Naive thymus-derived CD4-positive, alpha-beta T cell (primary cell): ENCODE measurements at places on chromosomes 3 and 15.

DNA sequence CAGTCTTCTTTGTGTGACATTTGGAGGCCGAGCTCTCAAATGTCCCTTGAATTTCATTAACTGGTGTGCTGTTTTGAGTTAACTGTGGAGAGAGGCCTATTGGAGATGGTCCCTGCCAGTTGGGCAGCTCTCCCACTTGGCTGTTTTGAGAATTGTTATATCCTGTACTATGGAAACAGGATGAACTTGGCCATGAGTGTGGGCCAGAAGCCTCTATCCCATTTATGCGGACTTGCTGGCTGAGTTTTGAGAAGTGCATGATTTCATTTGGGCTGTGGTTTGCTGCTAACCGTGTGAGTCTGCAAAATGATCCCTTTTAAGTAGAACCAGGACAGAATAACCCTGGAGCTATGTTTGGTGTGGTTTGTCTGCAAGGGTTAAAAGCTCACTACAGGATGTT, 366.0 kb downstream of the PTPRG start:
- no peak for DNase-seq
- H3K4me1 ChIP-seq = no peaks in the 10 kb centered on the region
- H3K4me3 ChIP-seq = no peak overlapping the region
- H3K27me3 ChIP-seq = no peaks in the 10 kb centered on the region
- no peak overlapping the region for H3K27ac ChIP-seq

- no peaks in the 10 kb centered on the region for H3K27me3 ChIP-seq
- no peak for DNase-seq
- H3K27ac ChIP-seq = no peak overlapping the region
- no peak overlapping the region for H3K4me3 ChIP-seq
- no peaks in the 10 kb centered on the region for H3K36me3 ChIP-seq
- H3K4me1 ChIP-seq = peaks cover 28% of the 10 kb centered on the region
Measured at GRCh38 chr15:91422797-91423196, 322.7 kb downstream of the SV2B start.

- no peak overlapping the region for H3K4me3 ChIP-seq
- H3K36me3 ChIP-seq = no peaks in the 10 kb centered on the region
- H3K27ac ChIP-seq = no peak overlapping the region
- no peak for DNase-seq
- no peaks in the 10 kb centered on the region for H3K27me3 ChIP-seq
Measured at GRCh38 chr3:46884929-46885328, 7.4 kb downstream of the PTH1R start.

DNA sequence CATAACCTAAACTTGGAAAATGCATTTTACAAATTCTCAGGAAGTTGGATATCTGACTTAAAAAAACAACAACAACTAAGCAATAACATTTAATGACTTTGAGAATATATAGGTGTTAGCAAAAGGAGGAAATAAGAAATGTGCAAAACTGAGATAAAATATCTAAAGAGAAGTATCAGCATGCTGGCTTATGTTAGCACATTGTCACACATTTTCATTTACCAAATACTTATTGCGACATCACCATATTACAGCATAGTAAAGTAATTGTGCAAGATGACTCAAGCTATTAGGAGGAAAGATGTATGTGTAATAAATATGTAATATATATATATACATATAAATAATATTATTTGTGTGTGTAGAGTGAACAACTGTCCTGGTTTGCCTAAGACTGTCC, 9.2 kb downstream of the PTX3 start:
- H3K27ac ChIP-seq = no peak overlapping the region
- no peaks in the 10 kb centered on the region for H3K36me3 ChIP-seq
- H3K27me3 ChIP-seq = no peaks in the 10 kb centered on the region
- H3K4me3 ChIP-seq = no peak overlapping the region
- H3K4me1 ChIP-seq = no peaks in the 10 kb centered on the region

GRCh38 chr3:142802891-142803290, 79.1 kb downstream of the TRPC1 start:
- H3K4me1 ChIP-seq = no peaks in the 10 kb centered on the region
- H3K27me3 ChIP-seq = no peaks in the 10 kb centered on the region
- DNase-seq = no peak
- no peak overlapping the region for H3K27ac ChIP-seq

- H3K36me3 ChIP-seq = no peaks in the 10 kb centered on the region
- no peaks in the 10 kb centered on the region for H3K27me3 ChIP-seq
Measured at GRCh38 chr15:39299486-39300267, 281.2 kb upstream of the THBS1 start.

DNA sequence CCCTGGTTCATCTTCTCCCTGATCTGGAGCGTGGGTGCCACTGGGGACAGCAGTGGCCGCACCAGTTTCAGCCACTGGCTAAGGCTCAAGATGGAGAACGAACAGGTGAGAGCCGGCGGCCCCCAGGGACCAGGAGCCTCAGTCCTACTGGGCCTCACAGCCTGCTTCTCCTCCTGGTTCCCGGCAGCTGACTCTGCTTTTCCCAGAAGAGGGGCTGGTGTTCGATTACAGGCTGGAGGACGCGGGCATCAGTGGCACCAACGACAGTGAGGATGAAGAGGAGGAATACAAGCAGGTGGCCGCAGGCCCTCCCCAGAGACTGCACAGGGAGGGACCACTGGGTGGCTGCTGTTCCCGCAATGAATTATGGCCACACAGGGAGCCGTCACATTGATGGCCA, 54.4 kb downstream of the DNAH1 start:
- no peak overlapping the region for H3K4me3 ChIP-seq
- DNase-seq = no peak
- H3K27me3 ChIP-seq = no peaks in the 10 kb centered on the region
- H3K27ac ChIP-seq = no peak overlapping the region
- H3K36me3 ChIP-seq = peaks cover 71% of the 10 kb centered on the region

DNA sequence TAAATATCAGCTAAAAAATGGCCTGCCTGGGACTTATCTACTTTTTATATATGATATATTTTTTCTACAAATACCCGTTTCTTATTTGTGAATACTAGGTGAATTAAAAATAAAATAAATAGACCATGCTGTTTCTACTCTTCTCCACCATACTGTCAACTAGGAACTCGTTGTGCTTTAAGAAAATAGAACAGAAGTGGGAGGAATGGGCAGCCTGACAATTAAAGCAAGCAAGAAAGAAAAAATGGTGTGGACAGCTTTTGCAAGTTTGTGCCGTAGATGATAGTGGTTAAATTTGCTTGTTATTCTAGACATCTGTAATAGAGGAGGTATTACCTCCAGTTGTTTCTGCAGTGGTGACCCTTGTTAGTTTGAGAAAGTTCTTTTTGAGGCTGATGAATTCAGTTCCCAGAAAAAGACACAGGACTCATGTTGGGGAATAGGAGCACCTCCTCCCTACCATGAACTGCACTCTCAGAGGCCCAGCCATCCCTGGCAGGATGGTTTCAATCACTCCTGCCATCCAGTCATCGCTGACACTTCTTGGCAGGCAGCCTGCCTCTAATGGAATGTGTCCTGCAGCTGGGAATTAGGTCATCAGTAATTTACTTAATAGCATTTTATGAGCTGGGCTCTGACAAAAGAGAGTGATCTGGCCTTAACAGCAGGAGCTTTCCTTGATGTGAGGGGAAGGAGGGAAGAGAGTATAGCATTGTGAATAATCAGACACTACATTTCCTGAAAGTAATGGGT, 105.0 kb upstream of the GAP43 start:
- H3K36me3 ChIP-seq = no peaks in the 10 kb centered on the region
- no peaks in the 10 kb centered on the region for H3K27me3 ChIP-seq
- H3K27ac ChIP-seq = no peak overlapping the region
- DNase-seq = no peak
- H3K4me1 ChIP-seq = peaks cover 5% of the 10 kb centered on the region

DNA sequence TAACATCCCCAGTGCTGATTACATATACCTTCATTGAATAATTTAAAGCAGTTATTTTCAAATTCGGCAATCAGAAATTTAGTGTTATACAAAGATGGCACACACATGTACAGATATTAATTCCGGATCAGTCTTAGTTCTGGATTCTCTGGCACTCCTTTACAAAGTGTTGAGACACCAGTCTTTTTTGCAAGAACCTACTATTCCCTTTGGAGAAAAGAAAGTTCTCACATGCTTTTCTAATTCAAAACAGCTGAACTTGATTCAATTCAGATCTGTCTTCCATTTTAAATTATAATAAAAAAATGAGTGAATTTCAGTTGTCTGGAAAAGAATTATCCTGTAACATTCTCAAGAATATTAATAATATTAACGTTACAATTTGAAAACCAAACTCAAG, 20.4 kb downstream of the CCDC191 start:
- no peak overlapping the region for H3K4me3 ChIP-seq
- H3K4me1 ChIP-seq = no peaks in the 10 kb centered on the region
- H3K36me3 ChIP-seq = no peaks in the 10 kb centered on the region
- H3K27ac ChIP-seq = no peak overlapping the region

- no peak overlapping the region for H3K4me3 ChIP-seq
- no peaks in the 10 kb centered on the region for H3K27me3 ChIP-seq
- no peak for DNase-seq
- H3K36me3 ChIP-seq = no peaks in the 10 kb centered on the region
- no peak overlapping the region for H3K27ac ChIP-seq
- H3K4me1 ChIP-seq = no peaks in the 10 kb centered on the region
Measured at GRCh38 chr15:31905054-31905453, 125.3 kb upstream of the CHRNA7 start.

DNA sequence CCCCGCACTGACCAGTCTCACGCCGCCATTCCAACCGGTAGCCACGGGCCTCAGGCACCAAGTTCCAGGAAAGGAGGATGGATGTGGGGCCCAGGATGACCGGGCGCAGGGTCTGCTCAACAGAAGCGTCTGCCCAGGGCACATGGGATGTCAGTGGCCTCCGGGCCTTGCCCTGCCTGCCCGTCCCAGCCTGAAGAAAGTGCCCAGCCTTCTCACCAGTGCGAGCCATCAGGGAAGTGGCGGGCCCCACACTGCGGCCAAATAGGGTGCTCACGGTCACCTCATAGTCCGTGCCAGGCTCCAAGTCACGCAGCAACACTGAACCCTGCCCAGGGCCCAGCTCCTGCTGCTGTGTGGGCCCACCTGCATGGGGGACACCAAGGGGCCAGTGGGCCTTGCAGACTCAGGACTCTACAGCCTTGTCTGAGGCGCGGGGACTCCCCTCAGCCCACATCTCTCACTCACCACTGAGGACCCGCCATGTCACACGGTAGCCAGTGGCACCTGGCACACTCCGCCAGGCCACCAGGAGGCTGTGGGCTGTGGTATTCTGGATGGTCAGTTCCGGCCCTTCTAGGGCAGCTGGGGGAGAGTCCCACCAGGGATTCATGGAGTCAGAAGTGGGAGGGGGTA, 3.1 kb downstream of the COL7A1 start:
- no peak overlapping the region for H3K4me3 ChIP-seq
- DNase-seq = no peak
- H3K36me3 ChIP-seq = no peaks in the 10 kb centered on the region
- H3K4me1 ChIP-seq = no peaks in the 10 kb centered on the region
- no peaks in the 10 kb centered on the region for H3K27me3 ChIP-seq

DNA sequence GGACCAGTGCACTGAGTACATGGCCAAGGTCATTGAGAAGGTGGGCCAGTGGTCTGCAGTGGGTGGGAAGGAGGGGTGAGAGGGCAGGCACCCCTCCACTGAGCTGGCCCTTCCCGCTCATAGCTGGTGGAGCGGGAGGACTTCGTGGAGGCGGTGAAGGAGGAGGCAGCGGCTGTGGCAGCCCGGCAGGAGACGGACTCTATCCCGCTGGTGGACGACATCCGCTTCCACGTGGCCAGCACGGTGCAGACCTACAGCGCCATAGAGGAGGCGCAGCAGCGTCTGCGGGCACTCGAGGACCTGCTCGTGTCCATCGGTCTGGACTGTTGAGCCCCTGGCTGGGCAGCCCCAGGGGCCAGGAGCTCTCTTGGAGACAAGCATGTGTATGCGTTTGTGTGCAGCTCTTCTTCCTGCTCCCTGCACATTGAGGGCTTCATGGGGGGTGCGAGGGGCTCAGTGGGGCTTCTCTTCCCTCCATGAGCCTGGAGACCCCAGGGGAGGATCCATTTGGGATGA, 7.5 kb downstream of the ABTB1 start:
- H3K4me3 ChIP-seq = no peak overlapping the region
- H3K27me3 ChIP-seq = no peaks in the 10 kb centered on the region
- H3K4me1 ChIP-seq = no peaks in the 10 kb centered on the region
- no peak for DNase-seq
- no peaks in the 10 kb centered on the region for H3K36me3 ChIP-seq
- H3K27ac ChIP-seq = no peak overlapping the region

- no peak overlapping the region for H3K4me3 ChIP-seq
- H3K4me1 ChIP-seq = no peaks in the 10 kb centered on the region
- no peaks in the 10 kb centered on the region for H3K27me3 ChIP-seq
- DNase-seq = no peak
- H3K27ac ChIP-seq = no peak overlapping the region
- H3K36me3 ChIP-seq = no peaks in the 10 kb centered on the region
Measured at GRCh38 chr3:112751564-112752512, 94.8 kb downstream of the CD200R1L start.

GRCh38 chr3:16329036-16329825, 64.2 kb downstream of the OXNAD1 start:
- no peak for DNase-seq
- no peaks in the 10 kb centered on the region for H3K4me1 ChIP-seq
- H3K27ac ChIP-seq = no peak overlapping the region
- no peak overlapping the region for H3K4me3 ChIP-seq

GRCh38 chr3:105676621-105677300, 192.1 kb downstream of the CBLB start:
- DNase-seq = no peak
- no peaks in the 10 kb centered on the region for H3K4me1 ChIP-seq
- no peak overlapping the region for H3K4me3 ChIP-seq
- no peaks in the 10 kb centered on the region for H3K27me3 ChIP-seq

DNA sequence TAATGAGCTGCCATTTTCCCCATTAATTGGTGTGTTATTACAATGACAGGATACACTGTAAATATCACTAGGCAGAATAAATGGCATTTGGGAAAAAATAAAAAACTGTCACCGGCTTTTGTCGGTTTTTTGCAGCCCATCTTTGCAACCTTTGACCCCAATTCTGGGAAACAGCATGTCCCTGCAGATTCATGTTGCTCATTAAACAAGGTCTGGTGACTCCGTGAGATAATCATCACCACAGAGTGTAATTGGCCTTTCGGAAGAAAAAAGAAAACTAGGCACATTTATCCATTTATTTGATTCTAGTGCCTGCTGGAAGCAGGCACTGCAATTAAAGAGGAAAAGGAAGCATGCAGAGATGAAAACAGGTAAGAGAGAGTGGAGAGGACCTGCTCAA, 64.5 kb downstream of the TRAT1 start:
- H3K36me3 ChIP-seq = no peaks in the 10 kb centered on the region
- H3K4me3 ChIP-seq = no peak overlapping the region
- no peaks in the 10 kb centered on the region for H3K27me3 ChIP-seq

- H3K36me3 ChIP-seq = no peaks in the 10 kb centered on the region
- H3K27ac ChIP-seq = no peak overlapping the region
- H3K27me3 ChIP-seq = no peaks in the 10 kb centered on the region
- no peaks in the 10 kb centered on the region for H3K4me1 ChIP-seq
Measured at GRCh38 chr3:113575206-113575605, 42.9 kb downstream of the SIDT1 start.
